ENCODE measurements at places on chromosomes 7 and 10.

DNA sequence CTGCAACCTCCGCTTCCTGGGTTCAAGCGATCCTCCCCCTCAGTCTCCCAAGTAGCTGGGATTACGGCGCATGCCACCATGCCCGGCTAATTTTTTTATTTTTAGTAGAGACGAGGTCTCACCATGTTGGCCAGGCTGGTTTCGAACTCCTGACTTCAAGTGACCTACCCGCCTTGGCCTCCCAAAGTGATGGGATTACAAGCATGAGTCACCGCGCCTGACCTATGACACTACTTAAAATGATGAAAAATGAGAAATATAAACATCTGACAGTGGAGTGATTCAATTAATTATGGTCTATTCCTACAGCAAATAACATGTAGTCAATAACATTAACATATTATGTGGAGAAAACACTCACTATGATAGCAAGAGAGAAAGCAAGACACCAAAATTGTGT is 2.2 kb downstream of the BRAT1 start:
- DNase-seq, result no peak

DNA sequence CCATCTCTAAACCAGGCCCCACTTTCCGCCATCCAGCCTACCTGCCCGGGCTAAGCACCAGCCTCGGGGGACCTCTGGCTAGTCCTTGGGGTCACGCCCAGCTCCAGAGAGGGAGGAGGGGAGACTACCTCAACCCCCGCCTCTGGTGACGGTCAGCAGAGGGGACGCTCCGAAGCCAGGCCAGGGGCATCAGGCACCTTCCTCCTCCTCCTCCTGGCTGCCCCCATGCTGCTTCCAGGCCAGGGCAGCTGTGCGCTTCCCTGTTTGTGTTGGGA is 4.0 kb upstream of the SMARCD3 start:
- DNase-seq, result no peak

DNA sequence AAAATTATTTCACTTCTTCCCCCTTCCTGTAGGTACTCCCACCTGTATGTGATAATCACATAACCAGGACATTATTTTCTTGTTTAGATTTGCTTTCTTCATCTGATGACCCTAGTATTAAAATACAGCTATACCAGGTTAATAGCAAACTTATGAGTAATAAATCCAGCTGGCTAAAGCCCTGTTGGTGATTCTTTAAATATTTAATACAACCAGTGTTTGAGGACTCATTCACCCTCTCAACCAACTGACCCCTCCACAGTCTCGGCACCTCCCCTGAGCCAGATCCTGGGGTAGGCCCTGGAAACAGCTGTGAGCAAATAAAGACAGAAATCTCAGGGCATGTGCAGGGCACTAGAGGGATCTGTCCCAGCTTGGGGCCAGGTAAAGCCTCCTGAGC is 58.5 kb downstream of the BLNK start:
- DNase-seq, result no peak

- no peak for DNase-seq
Measured at GRCh38 chr7:132751244-132751647, 175.0 kb upstream of the PLXNA4 start.

- DNase-seq, result no peak
Measured at GRCh38 chr7:18768256-18768655, 272.7 kb downstream of the HDAC9 start.

DNA sequence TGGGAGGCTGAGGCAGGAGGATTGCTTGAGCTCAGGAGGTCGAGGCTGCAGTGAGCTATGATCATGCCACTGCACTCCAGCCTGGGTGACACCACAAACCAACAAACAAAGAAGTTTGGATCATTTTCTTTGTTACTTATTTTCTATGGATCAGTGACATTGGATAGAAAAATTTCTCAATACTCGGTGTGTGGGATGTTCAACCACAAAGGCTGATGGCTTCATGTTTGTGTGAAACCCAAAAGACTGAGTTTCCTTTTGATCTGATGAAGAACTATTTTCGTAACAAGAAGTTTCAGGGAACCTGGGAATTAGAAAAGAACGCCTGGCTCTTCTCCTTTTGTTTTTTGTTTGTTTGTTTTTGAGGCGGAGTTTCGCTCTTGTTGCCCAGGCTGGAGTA is 104.0 kb downstream of the HOXA1 start:
- DNase-seq, result no peak

- DNase-seq, result peak; percentile 75
Measured at GRCh38 chr7:5997210-5997808, 11.5 kb downstream of the PMS2 start.

GRCh38 chr7:139936760-139937310 is 107.8 kb downstream of the TBXAS1 start:
- no peak for DNase-seq

GRCh38 chr7:84362360-84362759 is 167.8 kb upstream of the SEMA3A start:
- no peak for DNase-seq

DNA sequence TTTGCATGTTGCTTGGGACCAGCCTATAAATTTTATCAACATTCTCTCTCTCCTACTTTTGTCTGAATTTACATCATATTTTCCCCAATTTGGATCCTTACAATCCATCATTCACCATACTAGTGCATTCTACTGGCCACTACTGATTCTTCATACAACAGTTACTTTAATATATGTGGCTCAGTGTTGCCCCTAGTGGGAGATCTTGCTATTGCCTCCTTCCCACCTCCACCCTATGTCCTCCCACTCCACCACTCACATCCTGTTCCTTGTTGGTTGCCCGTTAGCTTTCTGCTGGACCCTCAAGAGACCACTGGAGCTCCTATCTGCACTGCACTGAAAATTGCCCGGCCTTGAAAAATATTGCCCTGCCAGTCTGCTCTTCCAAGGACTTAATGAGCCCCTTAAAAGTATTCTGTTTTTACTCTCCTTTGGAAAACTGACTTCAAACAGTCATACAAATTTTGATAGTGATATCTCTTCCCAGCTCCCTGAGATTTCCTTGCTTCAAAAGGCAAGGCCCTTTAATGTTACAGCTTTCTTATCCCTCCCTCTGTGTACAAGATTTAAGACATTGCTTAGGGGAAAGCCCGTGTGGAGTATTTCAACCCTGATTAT is 243.2 kb upstream of the TMEM229A start:
- DNase-seq, result peak; percentile 33

GRCh38 chr7:19119870-19120486 is 2.5 kb upstream of the TWIST1 start:
- no peak for DNase-seq

GRCh38 chr10:33157103-33157502 is 177.4 kb downstream of the NRP1 start:
- no peak for DNase-seq

- no peak for DNase-seq
Measured at GRCh38 chr7:82339958-82340357, 103.6 kb downstream of the CACNA2D1 start.

- no peak for DNase-seq
Measured at GRCh38 chr10:31765541-31765940, 163.1 kb downstream of the ARHGAP12 start.

- no peak for DNase-seq
Measured at GRCh38 chr7:1670894-1671593, 967 bp downstream of the ELFN1 start.

Measured in OCI-LY7 (cell line).